ENCODE measurements at places on chromosomes 16 and 17.

DNA sequence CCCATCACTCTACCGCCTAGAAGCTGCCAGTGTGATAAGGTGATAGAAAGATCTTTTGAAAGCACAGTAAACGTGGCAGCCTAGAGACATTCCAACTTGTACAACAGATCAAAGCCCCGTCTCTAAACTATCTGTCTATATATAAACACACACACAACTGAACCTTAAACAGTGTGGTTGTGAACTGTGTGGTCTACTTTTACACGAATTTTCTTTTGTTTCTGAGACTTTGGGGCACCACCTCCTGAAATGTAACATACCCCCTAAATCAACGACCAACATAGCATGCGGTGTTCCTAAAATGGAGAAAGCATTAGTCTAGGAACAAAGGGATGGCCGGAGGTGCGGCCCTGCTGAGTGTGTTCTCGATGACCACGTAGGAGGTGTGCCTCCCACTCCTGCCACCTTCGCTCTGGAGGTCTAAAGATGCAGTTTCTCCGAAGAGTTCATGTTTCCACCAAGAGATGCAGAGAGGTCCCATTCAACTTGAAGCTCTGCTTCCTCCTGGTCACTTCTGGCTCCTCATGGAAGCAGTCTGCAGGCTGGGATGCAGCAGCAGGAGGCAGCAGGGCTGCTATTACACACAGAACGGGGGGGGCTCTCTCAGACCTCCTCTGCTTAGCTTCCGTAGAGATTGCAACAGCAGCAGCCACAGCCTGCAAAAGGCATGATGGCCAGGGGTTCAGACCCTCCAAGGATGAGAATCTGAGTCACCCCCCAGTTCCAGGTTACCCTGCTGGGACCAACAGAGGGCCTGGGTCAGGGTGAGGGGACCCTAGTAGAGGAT, 22.6 kb upstream of the USP10 start:
- DNase-seq, result no peak

DNA sequence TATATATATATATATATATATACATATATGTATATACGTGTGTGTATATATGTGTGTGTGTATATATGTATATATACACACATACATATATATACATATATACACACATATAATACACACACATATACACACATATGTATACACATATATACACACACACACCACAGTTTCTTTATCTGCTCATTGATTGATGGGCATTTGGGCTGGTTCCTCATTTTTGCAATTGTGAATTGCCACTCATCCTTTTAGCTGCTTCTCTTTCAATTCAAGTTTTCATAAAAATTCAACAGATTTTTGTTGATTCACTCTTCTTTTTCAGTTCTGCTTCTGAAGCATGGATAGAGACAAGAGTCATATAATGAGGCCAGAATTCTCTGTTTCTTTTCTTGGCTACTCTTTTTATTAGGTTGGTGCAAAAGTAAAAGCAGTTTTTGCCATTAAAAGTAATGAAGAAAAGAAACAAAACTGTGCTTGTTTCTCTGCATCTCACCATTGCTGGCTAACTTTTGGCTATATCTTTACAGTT, 44.5 kb downstream of the SLFN5 start:
- DNase-seq, result no peak

GRCh38 chr16:63613701-63614100, 1508.2 kb downstream of the CDH11 start:
- peak; percentile 40 for DNase-seq

DNA sequence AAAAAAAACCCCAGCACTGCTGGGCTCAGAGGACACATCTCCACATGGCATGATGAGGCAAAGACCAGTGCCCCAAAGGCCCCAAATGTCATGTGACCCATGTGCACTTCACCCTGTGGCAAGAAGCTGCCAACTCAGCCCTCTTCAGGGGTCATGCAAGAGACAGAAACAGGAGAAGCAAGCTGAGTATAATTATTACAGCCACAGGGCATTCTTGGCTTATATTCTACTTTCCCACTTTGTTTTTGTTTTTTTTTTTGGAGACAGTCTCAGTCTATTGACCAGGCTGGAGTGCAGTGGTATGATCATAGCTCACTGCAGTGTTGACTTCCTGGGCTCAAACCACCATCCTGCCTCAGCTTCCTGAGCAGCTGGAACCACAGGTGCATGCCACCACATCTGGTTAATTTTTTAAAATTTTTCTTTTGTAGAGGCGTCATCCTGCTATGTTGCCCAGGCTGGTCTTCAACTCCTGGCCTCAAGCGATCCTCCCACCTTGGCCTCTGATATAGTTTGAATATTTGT, 32.7 kb upstream of the LITAF start:
- DNase-seq, result no peak

DNA sequence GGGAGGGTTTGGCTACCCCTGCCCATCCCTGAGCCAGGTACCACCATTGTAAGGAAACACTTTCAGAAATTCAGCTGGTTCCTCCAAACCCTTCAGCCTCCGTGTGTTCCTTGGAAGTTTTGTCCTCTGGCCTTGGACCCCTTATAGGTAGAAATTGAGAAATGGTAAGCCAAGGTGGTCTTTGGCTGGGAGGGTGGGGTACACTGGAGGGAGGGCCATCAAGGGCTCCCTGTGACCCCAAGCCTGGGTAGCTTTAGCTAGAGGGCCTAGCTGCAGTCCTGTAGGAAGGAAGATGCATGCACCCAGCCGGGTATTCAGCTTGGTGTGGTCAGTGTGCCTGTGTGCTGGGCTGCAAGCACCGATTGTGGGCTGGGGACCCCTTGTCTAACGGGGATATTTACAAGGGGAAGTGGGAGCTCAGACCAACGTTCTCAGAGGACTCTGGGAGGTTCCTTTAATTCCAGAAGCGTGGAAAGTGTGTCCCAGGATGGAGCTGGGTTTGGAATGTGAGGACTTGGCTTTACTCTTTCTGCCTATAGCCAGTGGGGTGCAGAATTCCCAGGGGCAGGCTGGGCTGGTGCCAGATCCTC, 6.8 kb downstream of the NAT9 start:
- no peak for DNase-seq

- DNase-seq, result no peak
Observed at GRCh38 chr17:64209983-64210382, 53.1 kb downstream of the TEX2 start.

DNA sequence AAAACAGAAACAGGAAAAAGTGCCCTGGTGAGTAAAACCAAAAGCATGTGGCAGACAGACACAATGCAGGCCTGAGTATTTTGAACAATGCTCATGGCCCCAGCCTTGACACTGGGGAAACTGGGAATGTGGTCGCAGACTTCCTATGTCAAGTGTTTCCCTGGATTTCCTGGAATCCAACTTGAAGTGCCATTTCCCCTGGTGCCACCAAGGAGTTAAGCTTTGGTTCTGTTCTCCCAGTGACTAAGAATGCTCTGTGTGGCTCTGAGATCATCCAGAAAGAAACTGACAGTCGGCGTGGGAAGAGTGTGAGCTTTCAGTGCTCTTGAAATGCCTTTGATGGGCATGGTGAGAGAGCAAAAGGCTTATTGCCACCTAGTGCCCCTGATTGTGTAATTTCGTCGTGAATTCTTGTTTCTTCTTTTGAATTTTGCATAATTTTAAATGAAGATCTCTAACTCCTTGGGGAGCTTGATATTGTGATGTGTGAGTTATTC, 96.0 kb downstream of the YPEL2 start:
- peak; percentile 81 for DNase-seq

- DNase-seq, result peak; percentile 45
Observed at GRCh38 chr17:75895370-75896155, 1.2 kb downstream of the TRIM65 start.

DNA sequence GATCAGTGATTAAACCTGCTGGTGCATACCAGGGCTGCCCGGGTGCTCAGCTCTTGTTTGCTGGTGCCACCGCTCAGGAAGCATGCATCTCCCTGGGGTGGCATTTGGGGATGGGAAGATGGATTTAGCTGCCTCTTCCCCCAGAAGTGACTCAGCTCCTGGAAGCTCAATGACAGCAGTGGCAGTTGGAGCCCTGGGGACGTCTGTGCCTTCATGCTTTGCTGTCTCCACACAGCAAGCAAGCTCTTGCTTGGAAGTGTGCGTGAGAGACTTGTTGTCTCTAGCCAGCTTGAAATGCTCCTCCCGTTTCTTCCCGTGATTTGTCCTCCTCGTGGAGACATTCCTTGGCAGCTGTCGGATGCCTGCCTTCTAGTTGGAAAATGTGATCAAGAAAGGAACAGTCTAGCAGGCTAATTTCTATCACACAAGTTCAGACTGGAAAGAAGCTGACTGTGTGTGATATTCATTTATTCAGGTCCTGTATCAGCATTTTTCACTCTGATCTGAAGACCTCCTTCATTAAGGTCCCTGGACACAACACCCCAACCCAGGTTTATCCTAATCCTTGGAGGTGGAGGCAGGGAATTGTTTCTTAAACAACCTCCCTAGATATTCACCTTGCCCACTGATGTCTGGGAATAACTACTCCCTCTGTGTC, 73.0 kb downstream of the BMERB1 start:
- peak; percentile 79 for DNase-seq

DNA sequence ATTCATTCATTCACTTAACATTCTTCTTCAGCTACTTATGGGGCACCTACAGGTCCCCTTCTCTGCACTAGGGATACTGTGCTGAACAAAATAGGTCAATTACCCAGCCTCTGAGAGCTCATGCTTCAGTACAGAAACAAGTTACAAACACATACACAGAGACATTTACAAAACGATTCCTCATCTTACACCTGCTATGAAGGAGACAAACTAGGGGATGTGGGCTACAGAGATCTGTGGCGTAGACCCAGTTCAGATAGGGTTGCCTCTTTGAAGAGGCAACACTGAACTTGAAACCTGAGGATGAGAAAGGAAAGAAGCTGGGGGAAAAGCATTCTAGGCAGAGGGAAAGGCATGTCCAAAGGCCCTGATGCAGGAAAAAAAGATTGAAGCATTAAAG, 5.2 kb downstream of the IL21R start:
- no peak for DNase-seq

DNA sequence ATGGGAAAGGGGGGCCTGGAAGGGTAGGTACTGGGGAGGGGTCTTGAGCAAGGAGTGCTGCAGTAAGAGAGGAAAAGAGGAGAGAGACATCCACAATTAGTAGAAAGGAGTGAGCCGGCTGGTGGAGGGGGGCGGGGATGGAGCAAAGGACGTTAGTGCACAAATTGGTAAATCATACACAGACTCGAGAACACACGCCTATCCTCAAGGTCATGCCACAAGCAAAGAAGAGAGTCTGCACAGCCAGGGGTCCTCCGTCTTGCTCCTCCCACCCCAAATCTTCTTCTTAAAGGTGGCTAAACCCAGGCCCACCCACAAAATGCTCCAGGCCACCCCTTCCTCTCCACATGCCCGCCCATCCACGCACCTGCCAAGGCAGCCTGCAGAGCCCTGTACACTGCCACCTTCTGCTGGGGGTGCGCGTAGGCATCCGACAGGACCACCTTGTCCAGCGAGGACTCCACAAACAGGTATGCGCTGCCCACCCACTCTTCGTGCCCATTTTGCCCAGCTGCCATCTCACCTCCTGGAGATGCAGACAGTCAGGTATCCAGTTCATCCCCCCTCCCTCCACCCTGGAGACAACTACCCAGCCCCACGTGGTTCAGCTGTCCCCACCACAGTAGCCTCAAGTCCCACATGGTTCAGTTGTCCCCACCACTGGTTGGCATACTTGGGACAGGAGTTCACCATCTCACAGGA, 3.4 kb downstream of the TRADD start:
- no peak for DNase-seq

GRCh38 chr17:19746517-19746916, 1.6 kb downstream of the ALDH3A1 start:
- DNase-seq, result no peak

DNA sequence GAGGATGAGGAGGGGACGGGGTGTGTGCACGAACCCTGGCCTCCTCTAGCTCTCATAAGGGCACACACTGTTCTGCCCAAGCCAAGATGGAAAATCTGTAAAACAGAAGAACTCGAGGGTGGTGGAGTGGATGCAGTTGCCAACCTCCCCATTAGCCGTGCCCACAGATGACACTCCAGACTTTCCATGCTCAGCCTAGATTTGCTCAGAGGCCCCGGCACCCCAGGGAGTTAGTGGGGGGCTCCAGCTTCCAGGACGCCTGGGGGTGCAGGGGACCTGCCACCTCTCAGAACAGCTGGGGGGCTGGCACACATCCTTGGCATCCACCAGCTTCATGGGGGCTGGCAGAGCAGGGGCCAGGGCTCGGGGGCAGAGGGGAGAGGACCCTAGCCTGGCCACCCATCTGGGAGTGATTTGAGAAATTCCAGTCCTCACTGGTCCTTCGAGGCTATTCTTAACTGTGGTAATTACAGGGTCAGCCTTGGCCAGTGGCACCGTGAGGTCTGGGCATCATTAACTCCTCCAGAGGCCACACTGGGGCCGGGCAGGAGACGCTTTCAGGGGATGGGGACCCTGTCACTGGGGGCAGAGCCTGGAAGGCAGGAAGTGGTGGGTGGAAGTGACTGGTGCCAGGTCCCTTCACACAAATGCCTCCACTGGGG, 14.3 kb downstream of the VASN start:
- DNase-seq, result no peak

- peak; percentile 53 for DNase-seq
Observed at GRCh38 chr17:20187049-20187448, 177.9 kb downstream of the SPECC1 start.

- DNase-seq, result peak; percentile 32
Observed at GRCh38 chr17:37699285-37699973, 45.4 kb downstream of the HNF1B start.

GRCh38 chr16:6918646-6919045, 414.0 kb upstream of the RBFOX1 start:
- no peak for DNase-seq

DNA sequence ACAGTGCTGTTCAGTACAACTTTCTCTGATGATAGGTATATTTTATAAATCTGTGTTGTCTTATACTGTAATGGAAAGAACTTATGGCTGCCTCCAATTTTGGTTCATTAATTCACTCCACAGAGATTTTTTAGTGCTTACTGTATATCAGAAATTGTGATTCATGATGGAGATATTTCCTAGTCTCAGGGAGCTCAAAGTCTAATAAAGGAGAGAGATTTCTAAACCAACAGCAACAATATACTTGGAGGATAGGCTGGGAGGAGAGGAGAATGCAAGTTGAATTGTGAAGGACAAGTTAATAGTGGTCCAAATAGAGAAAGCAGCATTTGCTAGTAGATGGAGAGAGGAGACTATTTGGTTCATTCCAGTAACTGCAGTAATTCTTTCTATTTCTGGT, 63.5 kb downstream of the TANC2 start:
- peak; percentile 88 for DNase-seq

- no peak for DNase-seq
Observed at GRCh38 chr17:68289473-68289872, 1.5 kb downstream of the SLC16A6 start.

Measured in fibroblast of skin of right biceps (primary cell).